ENCODE measurements at places on chromosomes 3 and 15.

DNA sequence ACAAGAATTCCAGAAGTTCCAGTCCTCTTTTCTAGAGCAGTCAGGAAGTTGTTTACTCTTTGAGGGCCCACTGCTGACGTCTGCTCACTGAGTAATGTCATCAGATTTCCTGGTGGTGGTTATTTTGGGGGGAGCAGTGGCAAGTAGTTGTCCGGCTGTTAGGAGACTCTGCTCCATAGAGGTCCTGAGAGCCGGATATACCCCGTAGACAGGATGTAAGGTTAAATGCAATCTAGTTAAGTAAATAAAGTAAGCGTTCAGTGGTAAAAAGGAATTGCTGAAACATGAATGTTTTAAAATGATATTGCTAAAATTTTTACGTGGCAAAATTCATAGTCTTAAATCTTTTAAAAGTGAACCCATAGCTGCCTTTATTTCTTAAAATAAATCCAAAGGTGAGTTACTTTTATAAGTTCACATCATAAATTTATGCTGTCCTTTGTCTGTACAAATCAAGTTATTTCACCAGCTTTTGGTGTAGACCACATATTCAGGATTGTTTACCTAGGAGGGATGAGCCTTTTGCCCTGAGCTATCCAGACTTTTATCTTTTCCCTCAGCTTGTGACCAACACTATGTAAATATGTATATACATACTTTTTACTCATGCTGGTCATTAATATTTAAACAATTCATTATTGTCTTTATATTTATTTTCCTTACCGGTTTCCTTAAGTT lies 65.8 kb downstream of the PDE8A start:
- DNase-seq: no peak

DNA sequence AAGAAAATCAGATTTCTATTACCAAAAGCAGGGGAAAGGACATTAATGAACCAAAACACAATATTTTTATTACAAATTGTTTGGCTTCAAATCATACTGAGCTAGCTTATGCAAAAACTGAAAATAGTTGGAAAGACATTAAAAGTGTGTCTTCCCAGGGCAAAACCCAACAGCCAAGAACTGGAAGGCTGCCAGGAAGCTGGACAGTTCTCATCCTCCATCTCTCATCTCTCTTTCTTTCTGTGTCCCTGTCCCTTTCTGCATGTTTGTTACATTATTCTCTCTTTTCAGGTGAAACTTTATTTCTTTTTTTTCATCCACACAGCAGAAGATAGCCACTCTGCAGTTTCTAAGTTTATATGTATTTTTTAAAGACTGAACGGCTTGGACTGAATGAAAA lies 41.1 kb upstream of the SNTN start:
- no peak for DNase-seq

DNA sequence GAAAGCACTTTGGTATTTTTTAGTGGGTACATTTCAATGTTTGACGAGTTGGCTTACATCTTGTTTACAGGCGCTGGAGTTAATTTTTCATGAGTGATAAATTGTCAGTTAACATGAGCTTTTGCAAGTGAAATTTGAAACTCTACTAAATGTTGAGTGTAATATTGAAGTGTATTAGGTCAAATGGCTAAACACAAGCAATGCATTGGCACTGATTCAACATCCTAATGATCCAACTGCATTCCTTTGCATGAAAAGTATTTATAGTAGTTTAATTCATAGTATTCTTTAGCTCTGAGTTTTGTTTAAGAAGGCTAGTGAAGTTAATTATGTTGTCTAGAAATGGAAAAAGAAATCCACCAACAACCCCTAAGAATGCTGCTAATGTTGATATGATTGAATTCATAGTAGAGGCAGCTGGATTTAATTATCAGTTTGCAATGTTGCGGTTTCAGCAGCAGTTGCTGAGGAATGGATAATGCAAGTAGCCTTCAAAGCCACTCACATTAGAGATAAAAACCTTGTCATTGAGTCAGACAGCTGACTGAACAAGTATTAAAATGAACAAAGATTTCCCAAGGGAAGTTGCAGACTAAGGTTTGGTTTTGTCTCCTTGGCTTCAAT lies 245.6 kb upstream of the GOLIM4 start:
- DNase-seq: no peak

DNA sequence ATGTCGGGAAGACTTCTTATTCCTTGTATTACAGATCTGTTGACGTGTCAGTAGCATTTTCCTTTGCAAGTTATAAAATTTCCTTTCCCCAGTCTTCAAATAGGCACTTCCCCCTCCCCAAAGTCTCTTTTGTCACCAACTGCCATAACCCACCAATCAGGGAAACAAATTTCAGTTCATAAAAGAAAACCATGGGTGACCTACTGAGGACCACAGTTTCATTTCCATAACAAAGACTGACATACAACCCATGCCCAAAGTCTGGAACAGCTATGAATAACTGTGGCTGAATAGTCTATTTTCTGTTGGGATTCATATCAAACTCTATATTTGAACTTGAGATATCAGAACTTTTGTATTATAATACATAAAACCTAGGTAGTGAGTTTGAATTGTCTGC lies 307.8 kb downstream of the KBTBD8 start:
- no peak for DNase-seq

GRCh38 chr3:64388886-64389285 lies 163.6 kb upstream of the PRICKLE2 start:
- no peak for DNase-seq

DNA sequence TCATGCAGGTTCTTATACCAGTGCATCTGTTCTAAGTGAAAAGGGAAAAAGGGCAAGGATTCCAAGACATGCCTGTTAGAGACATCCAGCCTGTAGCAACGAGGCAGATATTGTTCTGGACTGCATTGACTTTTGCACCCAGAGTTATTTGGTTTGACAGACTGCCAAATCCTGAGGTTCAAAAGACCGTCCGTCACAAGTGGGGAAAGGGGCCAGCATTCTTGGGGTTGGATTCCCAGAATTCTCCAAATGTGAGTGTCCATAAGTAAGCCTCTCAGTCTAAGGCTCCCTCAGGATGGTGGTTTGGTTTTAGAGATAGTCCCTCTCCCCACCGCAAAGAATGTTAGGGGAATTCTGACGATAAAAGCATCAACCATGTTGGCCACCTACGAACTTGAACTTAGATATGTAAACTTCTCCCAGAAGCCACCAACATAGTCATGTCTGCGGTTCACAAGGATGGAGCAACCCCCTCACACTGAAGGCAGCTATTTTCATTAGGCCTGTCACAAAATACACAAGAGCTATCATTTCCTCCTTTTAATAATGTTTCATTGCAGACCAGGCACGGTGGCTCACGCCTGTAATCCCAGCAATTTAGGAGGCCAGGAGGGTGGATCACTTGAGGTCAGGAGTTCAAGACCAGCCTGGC lies 13.6 kb upstream of the LACTB start:
- DNase-seq: no peak

- no peak for DNase-seq
Observed at GRCh38 chr15:67815036-67815592, 10.2 kb upstream of the SKOR1 start.

- DNase-seq: peak; percentile 3
Observed at GRCh38 chr3:155418407-155418806, 124.9 kb upstream of the STRIT1 start.

DNA sequence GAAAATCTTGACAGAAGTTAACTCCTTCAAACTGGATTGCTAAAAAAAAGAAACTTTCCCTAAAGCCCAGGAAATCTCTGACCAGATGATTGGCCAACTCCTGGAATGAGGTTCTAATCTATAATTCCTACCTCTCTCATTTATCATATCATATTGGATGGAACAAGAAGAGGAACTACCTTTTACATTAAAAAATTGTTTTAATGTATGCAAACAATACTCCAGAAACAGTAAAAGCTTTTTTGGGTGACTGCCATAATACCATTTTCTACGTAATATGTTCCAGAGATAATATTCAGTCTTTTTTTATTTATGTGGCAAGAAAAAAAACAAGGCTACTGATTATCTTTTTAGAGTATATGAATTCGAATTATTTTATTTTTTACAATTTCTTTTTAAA lies 204.4 kb downstream of the TUSC7 start:
- no peak for DNase-seq

- DNase-seq: no peak
Observed at GRCh38 chr3:139987908-139988307, 52.9 kb downstream of the CLSTN2 start.

DNA sequence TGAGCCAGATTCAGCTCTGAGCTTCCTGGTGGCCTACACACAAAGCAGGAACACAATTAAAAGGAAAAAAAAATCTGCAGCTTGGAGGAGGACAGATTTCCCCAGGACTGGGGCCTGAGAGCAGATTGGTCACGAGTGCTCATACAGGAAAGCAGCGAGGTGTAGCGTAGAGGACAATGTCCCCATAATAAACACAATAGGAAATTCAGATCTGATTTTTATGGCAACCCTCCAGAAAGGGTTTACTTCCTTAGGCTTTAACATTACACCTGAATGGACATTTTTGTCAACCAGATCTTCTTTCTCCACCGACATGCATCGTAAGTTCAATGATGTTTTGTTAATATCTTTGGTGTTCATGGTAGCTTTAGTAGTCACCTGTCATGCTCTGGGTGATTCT lies 23.3 kb downstream of the SLC6A20 start:
- no peak for DNase-seq

DNA sequence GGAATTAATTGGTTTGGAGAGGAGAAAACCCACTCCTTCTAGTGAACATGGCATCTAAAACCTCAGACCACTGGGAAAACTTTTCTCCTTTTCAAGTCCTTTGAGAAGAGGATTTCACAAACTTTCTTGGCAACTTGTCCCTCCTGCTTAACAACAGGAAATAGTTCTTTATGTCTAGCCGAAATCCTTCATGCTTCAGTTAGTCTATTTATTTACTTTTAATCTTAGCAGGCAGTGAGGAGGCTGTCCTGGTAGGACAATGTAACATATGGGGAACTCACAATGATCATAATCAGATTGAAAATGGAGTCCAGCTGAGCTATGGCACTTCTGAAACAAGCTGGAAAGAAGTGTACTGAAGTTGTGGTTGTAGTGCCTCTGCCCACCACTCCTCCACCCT lies 50.6 kb downstream of the KY start:
- DNase-seq: no peak

DNA sequence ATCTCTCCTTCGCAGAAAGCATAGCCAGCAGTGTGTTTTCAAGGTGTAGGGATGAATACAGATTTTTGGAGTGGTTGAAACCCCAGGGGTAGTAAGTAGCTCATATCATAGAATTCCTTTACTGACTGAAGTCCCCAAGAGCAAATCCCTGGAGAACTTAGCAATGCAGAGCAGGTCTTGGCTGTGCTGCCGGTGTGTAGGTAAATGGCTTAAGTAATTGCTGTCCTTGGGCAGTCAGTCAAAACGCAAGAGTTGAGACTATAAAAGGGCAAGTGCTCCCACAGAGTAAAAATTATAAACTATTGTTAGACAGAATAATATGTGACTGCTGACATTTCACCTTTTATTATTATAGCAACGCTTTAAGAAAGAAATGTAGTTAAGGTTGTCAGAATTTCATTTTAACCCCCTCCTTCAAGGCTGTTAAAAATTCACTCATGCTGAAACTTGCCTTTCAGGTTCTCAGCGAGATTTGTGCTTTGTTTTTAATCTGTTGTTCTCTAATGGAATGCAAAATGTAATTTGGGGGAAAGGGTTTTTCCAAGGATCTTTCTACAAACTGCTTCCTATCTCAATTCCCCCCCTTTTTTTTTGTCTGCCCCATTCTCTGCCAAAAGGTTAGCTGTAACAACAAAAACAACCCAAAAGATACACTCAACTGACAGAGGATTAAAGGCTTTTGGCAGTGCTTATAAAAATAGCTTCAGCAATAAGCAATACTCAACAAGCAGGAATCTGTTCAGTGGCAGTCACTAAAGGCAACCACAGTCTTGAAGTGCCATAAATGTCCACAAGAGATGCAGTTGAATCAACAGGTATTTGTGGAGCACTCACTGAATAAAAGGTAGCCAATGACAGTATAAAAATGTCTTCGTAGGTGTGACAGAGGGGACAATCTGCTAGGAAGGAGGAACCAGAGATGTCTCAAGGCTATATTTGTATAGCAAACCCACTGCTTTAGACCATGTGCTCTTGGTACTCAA lies 105.3 kb downstream of the THRB start:
- DNase-seq: no peak

- DNase-seq: no peak
Observed at GRCh38 chr15:93566762-93567161, 477.8 kb upstream of the RGMA start.

DNA sequence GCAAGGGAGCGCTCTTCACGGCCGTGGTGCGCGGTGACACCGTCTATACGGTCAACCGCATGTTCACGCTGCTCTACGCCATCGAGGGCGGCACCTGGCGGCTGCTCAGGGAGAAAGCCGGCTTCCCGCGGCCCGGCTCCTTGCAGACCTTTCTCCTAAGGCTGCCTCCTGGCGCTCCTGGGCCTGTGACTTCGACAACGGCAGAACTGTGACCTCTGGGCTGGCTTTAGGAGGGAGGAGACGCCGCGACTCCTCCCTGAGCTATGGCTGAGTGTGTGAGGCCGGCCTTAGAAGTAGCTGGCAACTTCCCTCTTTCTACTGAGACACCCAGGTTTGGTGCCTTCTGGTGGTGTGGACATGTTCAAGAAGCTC lies 1.4 kb downstream of the KBTBD13 start:
- no peak for DNase-seq

DNA sequence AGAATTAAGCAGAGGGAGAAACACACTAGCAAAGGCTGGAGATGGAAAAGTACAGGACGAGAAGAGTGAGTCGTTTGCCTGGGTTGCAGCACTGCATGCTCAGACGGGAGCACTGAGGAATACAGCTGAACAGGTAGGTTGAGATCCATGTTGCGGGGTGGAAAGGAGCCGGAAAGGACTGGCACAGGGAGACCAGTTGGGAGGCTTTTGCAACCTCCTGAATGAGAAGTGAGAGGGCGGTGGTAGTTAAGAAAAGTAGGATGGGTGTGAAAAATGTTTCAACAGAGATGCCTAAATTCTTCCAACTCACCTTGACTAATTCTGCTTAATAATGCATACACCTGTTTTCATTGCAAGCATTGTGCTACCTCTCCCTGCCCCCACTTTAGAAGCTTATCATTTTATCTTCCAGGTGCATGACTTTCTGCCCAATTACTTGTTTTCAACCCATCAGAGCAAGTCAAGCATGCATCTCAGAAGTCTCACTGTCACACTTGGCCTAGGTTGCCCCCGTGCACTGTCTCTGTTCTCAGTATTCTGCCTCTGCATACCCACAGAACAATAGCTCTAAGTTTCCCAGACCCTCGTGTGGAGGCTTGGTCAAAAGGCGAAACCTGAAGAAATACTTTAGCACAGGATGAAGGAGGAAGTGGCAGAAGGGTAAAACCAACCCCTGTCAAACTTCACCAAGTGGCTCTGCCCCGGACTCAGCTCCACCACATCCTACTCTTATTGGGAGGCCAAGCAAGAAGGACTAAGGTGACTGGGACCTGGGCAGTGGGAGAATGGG lies 199.3 kb upstream of the BCL6 start:
- no peak for DNase-seq

GRCh38 chr3:152058856-152059255 lies 185.4 kb downstream of the SUCNR1 start:
- DNase-seq: no peak

DNA sequence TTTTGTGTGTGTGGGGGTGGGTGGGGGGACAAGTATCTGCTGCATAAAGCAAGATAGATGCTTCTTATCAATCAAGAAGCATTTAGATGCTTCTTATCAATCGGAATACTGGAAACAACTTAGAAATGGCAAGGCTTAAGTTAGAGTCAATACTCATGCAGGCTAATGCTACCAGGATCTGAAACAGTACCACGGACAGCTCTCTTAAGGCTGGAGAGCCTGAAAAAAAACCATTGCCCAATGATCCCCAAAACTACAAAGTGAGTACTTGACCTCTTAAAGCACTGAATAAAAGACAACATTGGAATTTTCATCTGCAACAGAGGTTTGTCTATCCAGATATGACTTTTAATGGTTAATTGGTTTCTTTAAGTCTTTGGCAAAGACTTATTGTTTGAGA lies 262.3 kb downstream of the GAP43 start:
- DNase-seq: no peak
